Panc1 (cell line): ENCODE measurements at places on chromosomes 4 and X. TPM values are rescaled to one million over a fixed set of nuclear protein-coding genes. Genes with fewer than 3 reads are reported as not detected.

DNA sequence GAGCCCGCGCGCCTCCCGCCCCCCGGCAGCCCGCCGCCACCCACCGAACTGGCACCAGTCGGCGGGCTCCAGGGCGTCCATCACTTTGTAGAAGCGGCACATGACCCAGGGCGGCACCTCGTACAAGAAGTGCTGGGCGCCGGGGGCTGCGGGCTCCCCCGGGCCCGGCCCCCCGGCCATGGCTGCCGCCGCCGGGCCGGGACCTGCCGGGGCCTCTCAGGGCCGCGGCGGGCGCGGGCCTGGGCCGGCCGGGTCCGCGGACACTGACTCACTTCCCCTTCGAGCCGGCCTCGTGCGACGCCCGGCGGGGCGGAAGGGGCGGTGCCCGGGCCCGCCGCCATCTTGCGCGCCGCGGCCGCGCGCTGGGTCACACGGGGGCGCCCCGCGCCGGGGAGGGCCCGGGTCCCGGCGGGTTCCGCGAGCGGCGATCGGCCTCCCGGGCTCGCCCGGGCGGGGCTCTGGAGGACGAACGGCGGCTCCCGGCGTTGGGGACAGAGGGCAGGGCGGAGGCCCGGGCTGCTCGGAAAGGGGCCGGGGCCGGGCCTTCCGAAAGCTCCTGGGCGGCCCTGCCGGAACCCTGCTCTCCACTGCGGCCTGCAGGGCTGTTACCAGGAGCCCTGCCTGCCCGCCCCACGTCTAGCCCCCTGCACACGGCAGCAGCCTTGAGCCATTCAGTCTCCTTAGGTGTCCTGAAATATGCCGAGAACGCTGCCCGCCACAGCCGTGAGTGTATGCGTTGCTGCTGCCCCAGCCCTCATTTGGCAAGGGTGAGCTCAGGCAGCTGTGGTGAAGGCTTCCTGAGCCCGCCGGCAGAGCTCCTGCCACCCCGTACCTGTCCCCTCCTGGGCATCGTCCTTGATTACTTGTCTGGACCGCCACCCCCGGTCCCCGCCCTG, at the start of gene IRAK1:
TSS of gene IRAK1 (minus strand) at position 270 of the 896 bp plus-strand sequence. CDS start at position 180, 90 bp downstream.
- H3K4me1 ChIP-seq = peaks cover 46% of the 10 kb centered on the region
- no peaks in the 10 kb centered on the region for H3K27me3 ChIP-seq

- no peaks in the 10 kb centered on the region; the same call in none of the 2 replicates for H3K27me3 ChIP-seq
- H3K4me3 ChIP-seq = no peak within 1 kb of the TSS
- H3K36me3 ChIP-seq = no peaks in the 10 kb centered on the region
- H3K4me1 ChIP-seq = no peaks in the 10 kb centered on the region
Measured at GRCh38 chrX:153321381-153322124, at the start of gene PNMA6F. TSS of gene PNMA6F (minus strand) at chrX:153321767. CDS start at chrX:153320674, 1,093 bp downstream.

DNA sequence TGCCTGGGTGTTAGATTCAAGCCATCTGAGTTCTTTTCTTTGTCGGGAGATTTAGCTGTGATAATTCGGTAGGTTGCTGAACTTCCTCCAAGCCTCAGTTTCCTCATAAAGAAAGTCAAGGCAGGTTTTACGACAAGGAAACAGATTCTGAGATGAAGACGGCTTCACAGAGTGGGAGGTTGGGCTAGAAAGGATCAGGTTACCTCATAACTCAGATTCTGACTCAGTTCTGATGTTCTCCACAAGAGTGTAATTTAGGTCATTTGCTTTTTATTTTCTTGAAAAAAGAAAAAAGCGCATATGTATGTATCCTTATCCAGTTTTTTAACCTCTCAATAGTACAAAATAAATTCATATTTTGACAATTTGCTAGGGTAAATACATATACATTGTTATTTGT, 47.2 kb upstream of the ELOVL6 start:
- no peaks in the 10 kb centered on the region for H3K4me1 ChIP-seq
- no peaks in the 10 kb centered on the region for H3K36me3 ChIP-seq
- no peaks in the 10 kb centered on the region for H3K27me3 ChIP-seq
- no peak for DNase-seq
- H3K27ac ChIP-seq = no peak overlapping the region
- H3K4me3 ChIP-seq = no peak overlapping the region

- no peak overlapping the region for H3K4me3 ChIP-seq
- no peaks in the 10 kb centered on the region for H3K27me3 ChIP-seq
- H3K27ac ChIP-seq = no peak overlapping the region
- no peaks in the 10 kb centered on the region for H3K36me3 ChIP-seq
- no peaks in the 10 kb centered on the region for H3K4me1 ChIP-seq
- no peak for DNase-seq
Measured at GRCh38 chr4:138389976-138390685, 148.0 kb upstream of the SLC7A11 start.

PHEX gene
- 0.23 TPM for total RNA-seq

RAB33A gene
- total RNA-seq = 2.2 TPM

CITED1 gene
- total RNA-seq = 0.36 TPM

DNA sequence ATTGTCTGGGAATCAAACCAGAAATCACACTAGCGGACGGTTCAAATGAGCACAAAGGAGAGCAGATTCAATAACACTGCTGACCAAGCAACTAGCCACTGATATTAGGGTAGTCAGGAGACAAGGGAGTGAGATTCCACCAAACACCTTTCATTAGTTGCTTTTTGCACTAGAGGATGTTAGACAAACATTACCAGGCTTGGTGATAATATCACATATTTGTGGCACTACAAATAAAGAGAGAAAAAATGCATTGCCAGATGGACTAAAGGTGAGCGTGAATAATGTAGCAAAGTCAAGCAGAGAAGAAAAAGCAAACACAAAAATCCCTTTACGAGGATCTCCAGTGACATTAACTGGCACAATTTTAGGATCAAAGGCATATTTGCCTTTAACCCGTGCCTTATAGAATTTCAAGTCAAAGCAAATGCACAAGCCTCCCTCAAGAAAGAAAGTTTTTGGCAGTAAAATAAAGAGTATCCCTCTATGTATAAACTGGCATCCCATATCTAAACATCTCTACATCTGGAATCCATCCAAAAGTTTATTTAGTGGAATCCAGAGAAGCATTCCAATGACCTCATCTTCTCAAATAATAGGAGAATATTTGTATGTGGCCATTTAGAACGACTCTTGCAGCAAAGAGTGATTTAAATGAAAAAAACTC, 290.9 kb downstream of the KCTD8 start:
- H3K36me3 ChIP-seq = no peaks in the 10 kb centered on the region
- H3K4me3 ChIP-seq = no peak overlapping the region
- no peak overlapping the region for H3K27ac ChIP-seq
- no peak for DNase-seq

RPS6KA6 gene
- total RNA-seq = 0.05 TPM
